ENCODE measurements at places on chromosomes 12 and 14. TPM values are rescaled to one million over a fixed set of nuclear protein-coding genes. Genes with fewer than 3 reads are reported as not detected.

- no peaks in the 10 kb centered on the region for H3K4me1 ChIP-seq
- H3K4me3 ChIP-seq: no peak overlapping the region
- no peaks in the 10 kb centered on the region for H3K27me3 ChIP-seq
- DNase-seq: no peak
Observed at GRCh38 chr14:98203421-98203820, 1068.6 kb downstream of the BCL11B start.

DNA sequence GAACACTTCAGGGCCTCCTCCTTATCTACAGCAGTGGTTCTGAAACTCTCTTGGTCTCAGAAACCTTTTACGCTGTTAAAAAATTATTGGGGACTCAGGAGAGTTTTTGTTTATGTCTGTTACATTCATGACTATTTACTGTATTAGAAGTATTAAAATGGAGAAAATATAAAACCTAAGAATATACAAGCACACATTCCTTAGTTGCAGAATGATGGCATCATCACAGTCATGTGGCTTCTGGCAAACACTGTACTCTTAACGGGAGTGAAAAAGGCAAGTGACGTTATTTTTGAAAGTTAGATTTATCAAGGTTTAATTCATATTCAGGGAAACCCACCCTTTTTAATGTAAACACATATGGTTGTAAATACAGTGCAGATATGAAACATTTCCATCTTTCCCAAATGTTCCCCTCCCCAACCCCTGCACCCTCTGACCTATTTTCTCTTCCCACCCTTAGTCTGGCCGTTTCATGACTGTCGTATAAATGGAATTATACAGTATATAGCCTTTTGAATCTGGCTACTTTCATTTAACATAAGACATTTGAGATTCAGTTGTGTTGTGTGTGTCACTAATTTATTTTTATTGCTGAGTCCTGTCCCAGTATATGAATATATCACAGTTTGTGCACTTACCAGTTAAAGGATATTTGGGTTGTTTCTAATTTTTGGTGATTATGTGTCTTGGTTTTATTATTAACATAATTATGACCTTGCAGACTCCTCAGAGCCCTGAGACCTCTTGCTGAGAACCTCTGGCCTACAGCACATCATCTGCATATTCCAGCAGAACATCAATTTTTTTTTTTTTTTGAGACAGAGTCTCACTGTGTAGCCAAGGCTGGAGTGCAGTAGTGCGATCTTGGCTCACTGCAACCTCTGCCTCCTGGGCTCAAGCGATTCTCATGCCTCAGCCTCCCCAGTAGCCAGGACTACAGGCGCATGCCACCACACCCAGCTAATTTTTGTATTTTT is 457.0 kb downstream of the PCNX1 start:
- no peaks in the 10 kb centered on the region for H3K4me1 ChIP-seq
- DNase-seq: no peak
- no peak overlapping the region for H3K4me3 ChIP-seq
- H3K27ac ChIP-seq: no peak overlapping the region
- H3K27me3 ChIP-seq: no peaks in the 10 kb centered on the region

- peaks cover 9% of the 10 kb centered on the region for H3K4me1 ChIP-seq
- no peaks in the 10 kb centered on the region for H3K36me3 ChIP-seq
- H3K27ac ChIP-seq: no peak overlapping the region
- DNase-seq: no peak
- no peaks in the 10 kb centered on the region for H3K27me3 ChIP-seq
- H3K4me3 ChIP-seq: no peak overlapping the region
Observed at GRCh38 chr12:21615431-21615830, 10.8 kb upstream of the GYS2 start.

DNA sequence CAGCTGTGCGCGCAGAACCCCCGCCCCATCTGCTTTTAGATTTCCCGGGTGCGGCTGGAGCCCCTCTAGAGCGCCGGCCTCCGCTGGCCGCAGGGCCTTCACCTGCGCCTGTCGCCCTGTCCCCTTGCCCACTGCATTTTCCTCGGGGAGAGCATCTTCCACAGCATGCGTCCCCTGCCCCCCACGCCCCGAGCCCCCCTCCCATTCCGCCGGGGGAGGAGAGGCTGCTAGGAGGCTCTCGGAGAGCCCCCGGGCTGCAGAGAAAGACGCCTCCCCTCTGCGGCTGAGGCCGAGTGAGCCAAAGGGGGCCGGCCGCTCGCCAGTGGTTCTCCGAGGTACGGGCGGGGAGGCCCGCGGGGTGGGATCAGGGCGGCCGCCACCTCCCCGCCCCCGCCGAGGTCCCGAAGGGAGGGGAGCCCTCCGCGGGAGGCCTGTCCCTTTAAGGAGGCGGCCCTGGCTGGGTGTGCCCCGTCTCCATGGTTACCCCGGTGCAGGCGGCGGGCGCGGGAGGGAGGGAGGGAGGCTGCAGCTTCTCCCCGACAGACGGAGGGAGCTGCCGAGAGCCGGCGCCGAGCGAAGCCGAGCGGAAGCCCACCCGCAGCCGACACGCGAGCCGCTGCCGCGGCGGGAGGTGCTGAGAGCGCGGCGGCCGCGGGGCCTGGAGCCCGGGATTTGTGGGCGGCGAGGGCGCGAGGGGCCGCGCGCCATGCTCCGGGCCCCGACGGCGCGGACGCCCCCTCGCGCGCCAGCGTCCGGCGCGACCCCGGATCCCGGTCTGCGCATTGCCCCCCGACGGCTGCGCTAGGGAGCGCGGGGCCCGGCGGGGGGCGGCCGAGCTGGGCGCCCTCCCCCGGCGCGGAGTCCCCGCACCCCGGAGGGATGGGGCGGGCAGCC is at the start of gene KCNH3:
TSS of gene KCNH3 (plus strand) at position 521 of the 894 bp plus-strand sequence. CDS start 387 bp downstream, outside the sequence.
- DNase-seq: peak; percentile 75
- H3K4me1 ChIP-seq: peaks cover 16% of the 10 kb centered on the region

Gene KRT75
- total RNA-seq: not detected

Data from Calu3 (cell line).